ENCODE measurements at places on chromosomes 11 and 22.
A peak's percentile ranks its signal among the peaks of the same experiment; 100 is the strongest.

GRCh38 chr22:25404556-25404927 lies 159.9 kb upstream of the GRK3 start:
- no peak for DNase-seq

DNA sequence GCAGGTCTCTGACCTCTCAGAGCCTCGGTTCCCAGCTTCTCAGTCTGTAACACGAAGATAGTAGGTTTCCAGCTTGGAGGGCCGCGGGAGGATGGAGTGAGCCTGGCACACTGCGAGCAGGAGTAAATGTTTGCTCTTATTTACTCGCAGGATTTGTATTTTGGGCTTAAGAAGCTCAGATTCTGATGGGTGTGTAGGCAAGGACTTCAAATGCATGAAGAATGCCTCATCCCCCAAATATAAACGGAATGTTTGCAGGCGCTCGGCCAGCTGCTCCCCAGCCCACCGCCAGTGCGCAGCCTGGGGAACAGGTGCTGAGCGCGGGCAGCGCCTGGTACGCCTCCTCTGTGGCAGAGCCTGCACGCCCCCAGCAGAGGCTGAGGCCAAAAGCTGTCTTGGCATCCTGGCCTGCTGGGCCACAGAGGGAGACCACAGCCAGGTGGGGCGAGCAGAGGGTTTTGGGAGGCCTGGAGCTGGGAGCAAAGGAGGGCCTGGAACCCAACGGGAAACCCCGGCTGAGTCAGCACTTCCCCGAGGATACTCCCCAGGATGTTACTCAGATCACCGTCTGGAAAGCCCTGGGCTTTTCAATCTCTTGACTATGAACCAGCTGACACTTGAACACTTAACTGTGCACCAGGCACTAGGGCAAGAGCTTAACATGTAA lies 9.4 kb downstream of the EHD1 start:
- peak; percentile 91 for DNase-seq

- DNase-seq, result no peak
Observed at GRCh38 chr11:133064152-133064877, 468.0 kb downstream of the OPCML start.

- DNase-seq, result no peak
Observed at GRCh38 chr11:23502826-23503225, 642.6 kb upstream of the CCDC179 start.

DNA sequence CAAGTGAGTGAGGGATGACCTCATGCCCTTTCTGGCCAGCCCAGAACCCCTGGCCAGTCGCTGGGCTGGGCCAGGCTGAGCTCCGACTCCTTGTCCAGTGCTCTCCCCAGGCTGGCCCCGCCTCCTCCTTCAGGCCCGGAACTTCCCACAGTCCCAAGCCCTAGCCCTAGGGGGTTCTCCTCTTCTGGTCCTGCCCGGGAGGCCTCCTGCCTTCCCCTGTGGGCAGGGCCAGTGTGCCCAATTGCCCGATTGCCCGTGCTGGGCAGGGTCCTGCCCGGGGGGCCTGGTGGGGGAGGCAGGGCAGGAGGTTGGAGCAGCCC lies 4.2 kb downstream of the TCIRG1 start:
- no peak for DNase-seq

DNA sequence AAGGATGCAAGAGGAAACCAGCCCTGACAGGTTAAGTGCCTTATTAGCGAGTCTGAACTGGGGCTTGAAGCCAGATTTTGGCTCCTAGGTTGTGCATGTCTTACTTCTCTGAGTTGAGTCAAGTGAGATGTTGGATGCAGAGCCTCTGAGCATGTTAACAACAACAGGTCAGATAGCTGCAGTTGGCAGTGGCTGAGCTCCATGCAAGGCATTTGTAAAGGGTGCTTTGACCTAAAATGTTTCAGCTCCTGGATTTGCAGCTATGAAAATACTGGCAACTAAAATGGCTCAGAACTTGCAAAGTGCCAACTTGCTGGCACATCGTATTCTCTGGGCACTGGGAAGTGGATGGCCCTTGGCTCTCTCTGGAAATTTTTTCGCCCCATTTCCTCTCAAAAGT lies 16.4 kb upstream of the CSRP3 start:
- no peak for DNase-seq

DNA sequence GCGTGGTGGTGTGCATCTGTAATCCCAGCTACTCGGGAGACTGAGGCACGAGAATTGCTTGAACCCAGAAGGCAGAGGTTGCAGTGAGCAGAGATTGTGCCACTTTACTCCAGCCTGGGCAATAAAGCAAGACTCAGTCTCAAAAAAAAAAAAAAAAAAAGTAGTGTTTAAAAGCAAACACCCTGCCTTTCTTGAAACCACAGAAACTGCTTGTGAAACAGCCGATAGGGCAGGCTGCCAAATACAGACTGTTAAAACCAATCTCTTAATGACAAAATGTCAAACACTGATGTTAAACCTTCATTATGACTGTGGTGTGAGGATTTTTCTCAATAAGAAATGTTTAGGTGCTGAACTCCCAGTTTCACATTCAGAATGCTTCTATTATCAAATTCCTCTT lies 27.3 kb downstream of the MARK2 start:
- no peak for DNase-seq
